ENCODE measurements at places on chromosomes 7 and 10.
A peak's percentile ranks its signal among the peaks of the same experiment; 100 is the strongest.

GRCh38 chr7:87204933-87205332 lies 14.6 kb downstream of the TMEM243 start:
- no peak for DNase-seq

GRCh38 chr10:123380491-123381085 lies 226.4 kb downstream of the BUB3 start:
- DNase-seq, result peak; percentile 7

- DNase-seq, result no peak
Measured at GRCh38 chr10:67609996-67610793, 85.8 kb downstream of the CTNNA3 start.

GRCh38 chr7:41010967-41011366 lies 691.9 kb downstream of the INHBA start:
- no peak for DNase-seq

DNA sequence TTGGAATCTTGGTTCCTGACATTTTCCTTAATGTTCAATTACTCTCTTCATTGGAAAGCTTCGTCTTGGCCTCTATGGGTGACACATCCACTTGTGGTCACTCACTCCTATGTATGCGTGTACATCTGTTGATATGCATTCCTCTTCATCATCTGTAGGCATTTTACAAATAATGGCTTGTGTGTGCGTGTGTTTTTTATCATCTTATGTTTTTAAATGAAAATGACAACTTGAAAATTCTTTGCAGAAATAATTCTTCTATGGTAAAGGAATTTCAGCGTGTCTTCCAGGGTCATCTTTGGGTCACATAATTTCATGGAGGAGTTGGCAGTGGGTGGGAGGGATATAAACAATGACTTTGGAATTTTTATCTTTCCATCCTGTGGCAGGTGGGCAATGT lies 925.1 kb downstream of the LRMDA start:
- no peak for DNase-seq

DNA sequence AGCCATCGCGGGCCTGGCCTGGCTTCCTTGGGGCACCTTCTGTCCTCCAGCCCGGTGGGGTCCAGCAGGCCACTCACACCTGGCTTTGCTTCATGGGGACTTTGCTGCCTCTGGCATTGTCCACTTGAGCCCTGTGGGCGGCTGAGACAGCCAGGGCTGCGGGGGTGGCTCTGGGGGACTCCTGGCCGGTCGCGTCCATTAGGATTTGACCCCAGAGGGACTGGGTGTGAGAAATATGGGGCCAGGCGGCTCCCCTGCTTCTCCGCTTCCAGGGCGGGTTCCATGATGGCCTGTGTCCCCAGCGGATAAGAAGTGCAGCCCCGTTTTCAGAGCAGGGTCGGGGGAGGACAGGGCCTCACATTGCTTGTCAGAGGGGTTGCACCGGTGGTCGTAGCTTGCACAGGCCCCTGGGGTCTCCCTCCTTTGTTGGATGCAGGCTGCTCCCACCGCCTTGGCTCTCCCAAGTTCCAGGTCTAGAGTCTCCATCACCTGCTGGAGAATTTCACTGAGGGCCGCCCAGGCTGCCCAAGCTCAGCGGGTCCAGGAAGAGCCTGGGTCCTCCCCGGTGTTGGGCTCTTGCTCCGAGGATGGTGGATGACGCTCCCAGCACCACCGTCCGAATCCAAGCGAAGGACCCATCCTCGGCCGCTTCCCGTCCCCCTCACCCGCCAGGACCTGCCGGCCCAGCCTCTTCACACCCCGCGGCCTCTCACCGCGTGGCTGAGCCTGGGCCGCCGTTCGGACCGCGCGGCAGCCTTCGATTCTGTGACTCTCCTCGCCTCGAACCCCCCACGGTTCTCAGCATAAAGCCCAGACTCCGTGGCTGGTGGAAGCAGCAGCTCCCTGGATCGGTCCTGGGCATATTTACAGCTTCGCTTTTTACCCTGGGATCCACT lies 140.1 kb downstream of the DYNC2I1 start:
- no peak for DNase-seq

- no peak for DNase-seq
Measured at GRCh38 chr7:75038508-75038907, 35.1 kb downstream of the RCC1L start.

DNA sequence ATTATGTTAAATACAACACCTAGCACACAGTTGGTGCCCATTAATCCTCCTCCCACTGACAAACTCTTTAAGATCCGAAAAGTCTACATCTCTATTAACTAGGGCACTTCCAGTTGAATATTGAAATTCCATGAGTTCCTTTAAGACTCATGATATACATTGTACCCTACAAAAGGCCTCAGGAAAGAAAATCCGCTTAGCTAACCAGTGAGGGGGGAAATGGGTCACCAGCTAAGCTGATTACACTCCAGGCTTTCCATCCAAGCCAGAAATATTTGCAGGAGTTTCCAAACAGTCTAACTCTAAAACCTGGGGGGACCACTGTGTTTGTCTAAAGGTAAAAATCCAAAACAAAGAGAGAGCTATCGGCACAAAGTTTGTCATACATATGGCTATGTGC lies 1.3 kb upstream of the LRIT2 start:
- no peak for DNase-seq

GRCh38 chr10:67433276-67433675 lies 262.7 kb downstream of the CTNNA3 start:
- DNase-seq, result no peak

DNA sequence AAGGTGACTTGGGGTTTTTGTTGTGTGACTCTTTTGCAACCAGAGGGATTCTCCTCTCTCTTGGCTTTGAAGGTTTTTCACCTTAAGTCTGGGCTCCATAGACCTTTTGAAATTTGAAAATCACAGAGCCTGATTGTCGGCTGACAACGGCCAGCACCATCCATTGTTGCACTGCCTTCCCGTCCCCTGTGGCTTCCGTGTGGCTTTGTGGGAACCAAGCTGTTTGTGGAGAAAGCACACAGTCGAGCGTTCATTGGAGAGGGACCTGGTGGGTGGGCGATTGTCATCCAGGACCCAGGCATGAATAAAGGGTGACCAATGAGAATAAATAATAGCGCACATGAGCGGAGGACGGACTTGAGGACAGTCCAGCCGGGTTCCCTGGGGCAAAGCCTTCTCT lies 7.4 kb upstream of the RAMP3 start:
- DNase-seq, result no peak

GRCh38 chr7:37354656-37355131 lies 94.0 kb downstream of the ELMO1 start:
- peak; percentile 24 for DNase-seq

- no peak for DNase-seq
Measured at GRCh38 chr7:129616530-129616929, 5.0 kb downstream of the NRF1 start.

DNA sequence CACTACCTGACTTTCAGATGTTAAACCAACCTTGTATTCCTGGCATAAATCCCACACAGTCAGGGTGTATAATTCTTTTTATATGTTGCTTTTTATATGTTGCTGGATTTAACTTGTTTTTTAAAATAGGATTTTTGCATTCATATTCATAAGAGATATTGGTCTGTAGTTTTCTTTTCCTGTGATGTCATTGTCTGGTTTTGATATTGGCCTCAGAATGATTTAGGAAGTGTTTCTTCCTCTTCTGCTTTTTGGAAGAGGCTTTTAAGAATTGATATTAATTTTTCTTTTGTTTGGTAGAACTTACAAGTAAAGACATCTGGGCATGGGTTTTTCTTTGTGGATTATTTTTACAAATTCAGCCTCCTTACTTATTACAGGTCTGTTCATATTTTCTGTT lies 93.1 kb downstream of the CARD11 start:
- DNase-seq, result no peak

GRCh38 chr10:6920072-6921019 lies 340.3 kb upstream of the PRKCQ start:
- peak; percentile 80 for DNase-seq

GRCh38 chr10:110151467-110151866 lies 55.9 kb upstream of the MXI1 start:
- DNase-seq, result no peak

GRCh38 chr7:105222953-105223352 lies 165.8 kb downstream of the SRPK2 start:
- DNase-seq, result no peak

DNA sequence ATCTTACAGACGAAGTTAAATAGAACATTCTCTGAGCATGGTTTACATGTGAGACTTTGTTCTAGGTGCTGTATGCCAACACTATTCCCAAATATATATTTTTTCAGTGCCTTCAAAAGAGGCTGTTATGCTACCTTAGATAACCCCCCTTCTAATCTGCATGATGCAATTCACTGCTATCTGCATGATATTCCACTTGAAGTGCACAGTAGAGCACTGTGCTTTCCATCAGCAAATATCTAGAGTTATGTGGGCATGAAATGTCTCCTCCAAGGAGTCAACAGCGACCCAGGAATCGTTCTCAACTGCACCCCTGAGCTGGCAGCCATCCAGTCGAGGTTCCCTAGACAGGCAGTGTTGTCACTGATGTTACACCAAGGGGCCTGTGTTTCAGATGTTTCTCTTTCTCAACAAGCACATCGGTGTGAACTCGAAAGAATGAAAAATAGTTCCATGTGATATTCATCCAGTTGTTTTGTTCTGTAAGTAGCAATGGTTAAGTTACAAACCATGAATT lies 88.3 kb downstream of the PDE1C start:
- DNase-seq, result no peak

DNA sequence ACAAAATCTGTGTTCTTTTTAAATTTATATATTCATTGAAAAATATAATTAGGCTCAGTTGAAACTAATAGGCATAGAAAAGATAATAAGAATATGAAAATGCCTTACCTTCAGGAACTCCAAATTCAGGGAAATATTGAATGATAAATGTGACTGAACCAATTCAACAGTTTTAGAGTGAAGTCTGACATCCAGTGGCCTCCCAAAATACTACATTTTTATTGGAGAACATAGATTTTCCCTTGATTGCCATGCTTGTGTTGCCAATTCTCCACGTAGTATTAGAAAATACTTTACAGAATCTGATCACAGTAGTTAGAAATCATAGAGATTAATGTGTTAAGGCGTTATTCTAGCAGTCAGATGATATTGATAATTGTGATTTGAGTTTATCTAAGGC lies 1246.7 kb downstream of the GATA3 start:
- no peak for DNase-seq

DNA sequence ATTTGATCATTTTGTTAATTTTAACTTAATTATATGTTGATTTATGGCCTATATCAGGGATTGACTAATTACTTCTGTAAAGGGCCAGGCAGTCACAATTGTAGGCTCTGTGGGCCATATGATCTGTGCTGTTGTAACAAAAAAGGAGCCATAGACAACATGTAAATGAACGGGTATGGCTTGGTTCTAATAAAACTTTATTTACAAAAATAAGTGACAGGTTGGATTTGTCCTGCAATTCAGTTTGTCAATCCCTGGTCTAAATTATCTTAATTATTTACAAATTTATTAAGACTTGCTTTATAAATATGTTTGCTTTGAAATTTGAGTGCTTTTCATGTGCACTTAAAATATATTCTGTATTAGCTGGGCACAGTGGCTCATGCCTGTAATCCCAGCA lies 2.9 kb upstream of the HK1 start:
- no peak for DNase-seq

Measured in CD4-positive, alpha-beta T cell treated with Interleukin-4 for 1 hour (primary cell).